ENCODE measurements at places on chromosomes 2 and 18.

- no peak for DNase-seq
Measured at GRCh38 chr2:71291398-71291797, 40.2 kb upstream of the ZNF638 start.

DNA sequence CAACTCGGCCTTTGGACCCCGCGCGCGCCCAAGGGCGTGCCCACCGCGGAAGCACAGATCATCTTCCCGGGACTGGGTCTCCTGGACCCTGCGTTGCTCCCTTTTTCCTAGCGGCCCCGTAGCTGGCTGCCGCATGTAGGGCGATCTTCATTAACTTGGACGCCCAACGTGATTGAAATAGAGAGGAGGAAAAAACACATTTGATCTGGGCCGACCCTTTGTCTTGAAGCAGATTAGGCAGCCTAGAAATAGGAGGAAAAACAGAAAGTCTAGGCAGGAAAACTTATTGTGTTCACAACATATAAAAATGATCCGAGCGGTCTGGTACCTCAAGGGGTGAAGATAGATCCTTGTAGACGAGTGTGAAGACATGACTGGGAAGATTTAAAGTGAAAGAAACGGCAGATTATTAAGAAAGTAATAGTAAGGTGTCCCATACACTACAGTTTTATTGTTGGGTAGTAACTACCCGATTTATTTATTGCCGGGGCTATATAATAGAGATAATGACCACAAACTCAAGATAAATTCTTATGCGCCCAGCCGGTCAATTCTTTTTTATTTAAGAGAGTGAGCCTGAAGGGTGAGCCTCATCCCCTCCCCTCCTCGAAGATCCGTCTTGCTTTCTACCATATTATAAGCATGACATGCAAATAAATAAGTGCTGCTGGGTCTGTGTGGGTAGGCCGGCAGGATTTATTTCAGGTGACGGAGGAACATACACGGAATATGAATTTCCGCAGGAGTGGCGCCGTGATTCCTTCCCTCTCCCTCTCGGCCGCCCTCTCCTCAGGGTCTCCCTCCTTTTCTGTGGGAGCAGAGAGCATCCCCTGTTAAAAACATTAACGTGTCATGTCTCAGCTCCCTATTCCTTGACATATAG is 147.4 kb downstream of the MEIS1 start:
- DNase-seq: no peak

- no peak for DNase-seq
Measured at GRCh38 chr2:229486673-229487072, 215.6 kb upstream of the PID1 start.

- DNase-seq: no peak
Measured at GRCh38 chr2:28578774-28579173, 82.9 kb downstream of the PLB1 start.

DNA sequence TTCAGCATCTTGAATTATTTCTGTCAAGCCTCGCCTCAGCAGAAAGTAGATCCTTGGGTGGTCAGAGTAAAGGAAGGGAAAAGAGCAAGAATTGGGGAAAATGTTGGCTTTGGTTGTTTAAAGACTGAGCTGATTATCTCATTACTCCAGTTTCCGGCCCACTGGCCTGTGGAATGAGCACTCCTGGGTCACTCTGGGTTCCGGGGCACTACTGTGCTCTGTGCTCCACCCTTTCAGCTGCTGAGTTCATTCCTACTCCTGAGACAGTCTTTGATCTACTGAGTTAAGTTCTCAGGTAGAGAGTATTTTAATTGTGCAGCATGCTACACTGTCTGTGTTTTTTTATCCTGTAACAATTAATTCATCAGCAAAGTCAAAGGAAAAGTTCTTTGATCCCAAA is 427.7 kb downstream of the CDH2 start:
- no peak for DNase-seq

- DNase-seq: no peak
Measured at GRCh38 chr2:239391286-239392071, 9.3 kb downstream of the HDAC4 start.

DNA sequence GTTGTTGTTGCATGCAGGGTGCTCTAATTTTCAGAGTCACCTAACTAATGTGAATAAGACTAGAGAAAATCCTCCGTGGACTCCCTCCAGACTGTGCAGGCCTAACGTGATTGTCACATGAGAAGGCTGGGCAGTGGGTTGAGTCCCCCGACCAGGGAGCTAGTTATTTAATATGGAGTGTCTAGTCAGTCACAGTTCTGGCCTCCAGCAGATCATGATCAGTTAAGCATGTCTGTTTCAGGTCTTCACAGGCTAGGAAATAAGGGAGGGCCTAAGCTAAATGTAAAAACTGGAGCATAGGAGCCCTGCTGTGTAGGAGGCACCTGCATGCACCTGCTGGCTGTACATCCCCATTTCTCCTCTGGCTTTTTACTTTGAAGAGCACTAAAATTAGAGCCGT is 86.8 kb downstream of the PRPF40A start:
- DNase-seq: no peak

DNA sequence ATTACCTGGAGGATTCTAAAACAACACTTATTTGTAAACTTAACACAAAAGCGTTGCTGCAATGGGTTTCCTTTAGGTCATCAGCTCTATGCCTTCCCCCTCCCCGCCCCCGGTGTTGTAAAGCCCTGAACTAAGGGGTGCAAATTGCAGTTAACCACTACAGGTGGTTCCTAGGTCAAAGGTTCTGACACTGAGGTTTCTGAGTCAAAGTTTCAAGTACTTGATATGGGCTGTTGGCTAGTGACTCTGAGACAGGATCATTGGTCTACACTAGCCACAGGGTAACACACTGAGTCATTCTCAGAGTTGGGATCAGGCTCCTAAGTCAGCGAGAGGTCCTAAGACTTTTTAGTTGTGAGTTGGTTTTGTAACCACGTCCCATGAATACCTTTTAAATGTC is 15.4 kb downstream of the IL1B start:
- DNase-seq: no peak

DNA sequence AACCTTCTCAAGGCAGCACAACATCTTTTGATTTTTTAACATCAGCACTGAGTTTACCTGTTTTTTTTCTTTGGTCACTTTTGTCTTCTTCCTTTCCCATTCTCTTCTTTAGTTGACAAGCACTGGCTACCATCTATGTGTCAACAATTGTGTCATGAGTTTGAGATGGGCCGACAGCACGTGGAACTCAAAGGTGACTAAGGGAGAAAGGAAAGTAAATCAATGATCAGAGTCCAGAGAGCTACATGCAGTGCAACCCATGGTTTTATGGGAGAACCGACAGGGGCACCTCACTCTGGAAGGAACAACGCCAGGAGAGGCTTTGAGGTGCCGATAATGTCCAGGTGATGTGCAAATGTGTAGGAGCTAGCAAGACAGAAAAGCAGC is 755.5 kb downstream of the RNF144A start:
- no peak for DNase-seq

- DNase-seq: peak; percentile 64
Measured at GRCh38 chr2:189222468-189223105, 43.0 kb upstream of the COL5A2 start.

- peak; percentile 96 for DNase-seq
Measured at GRCh38 chr2:96251721-96252292, 14.0 kb downstream of the TMEM127 start.

DNA sequence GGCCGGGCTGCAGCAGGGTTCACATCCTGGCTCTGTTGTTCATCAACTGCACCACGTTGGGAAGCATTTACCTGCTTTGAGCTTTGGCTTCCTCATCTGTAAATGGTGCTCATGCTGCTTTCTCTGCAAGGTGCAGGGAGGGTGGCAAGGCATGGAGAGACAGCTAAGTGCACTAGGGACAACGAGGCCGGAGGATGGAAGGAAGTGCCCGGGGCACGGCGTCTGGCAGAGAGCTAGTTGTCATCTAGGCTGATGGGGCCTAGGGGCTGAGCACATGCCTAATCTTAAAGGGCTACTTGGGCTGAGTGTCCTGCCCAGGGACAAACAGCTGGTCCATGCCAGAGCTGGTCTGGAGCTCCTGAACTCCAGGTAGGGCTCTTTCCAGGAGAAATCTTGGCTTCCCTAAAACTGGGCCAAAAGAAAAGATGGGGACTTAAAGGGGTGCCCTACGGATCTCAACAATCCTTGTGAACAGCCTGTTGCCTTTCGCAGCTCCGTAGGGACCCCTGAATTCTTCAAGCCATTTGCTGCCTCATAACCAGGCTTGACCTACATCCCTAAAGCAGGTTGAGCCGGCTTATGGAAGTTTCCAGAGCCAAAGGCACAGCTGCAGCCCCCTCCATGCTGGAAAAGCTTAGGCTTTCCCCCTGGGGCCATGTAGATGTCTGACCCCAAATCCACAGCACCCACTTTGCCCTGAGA is 130.8 kb downstream of the SMAD7 start:
- DNase-seq: no peak

DNA sequence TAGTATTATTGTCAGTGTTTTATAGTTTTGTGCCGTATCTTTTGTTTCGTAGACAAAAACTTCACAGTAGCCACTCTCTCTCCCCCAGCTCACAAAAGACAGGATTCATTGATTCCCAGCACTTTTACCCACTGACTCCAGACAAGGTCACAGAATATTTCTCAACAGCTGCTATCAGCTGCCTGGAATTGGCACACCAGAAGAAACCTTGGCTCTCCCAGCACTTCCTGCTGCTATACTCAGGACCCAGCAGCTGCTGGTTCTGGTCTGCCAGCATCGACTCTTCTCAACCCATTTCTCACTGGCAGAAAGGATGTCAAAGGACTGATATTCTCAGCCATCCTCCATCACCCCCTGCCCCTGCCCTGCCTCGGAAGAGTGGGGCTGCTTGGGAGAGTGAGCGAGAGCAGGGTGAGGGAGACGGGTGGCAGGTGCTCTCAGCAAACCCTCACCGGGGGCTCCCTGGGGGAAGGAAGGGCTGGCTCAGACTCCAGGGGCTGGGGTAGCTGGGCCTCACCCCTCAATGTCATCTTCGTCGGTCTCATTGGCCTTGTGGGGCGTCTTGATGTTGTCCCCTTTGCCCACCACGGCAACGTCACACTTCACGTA is 6.1 kb upstream of the OTOF start:
- no peak for DNase-seq

- no peak for DNase-seq
Measured at GRCh38 chr2:215884451-215885087, 128.8 kb downstream of the MREG start.

- peak; percentile 6 for DNase-seq
Measured at GRCh38 chr18:27411911-27412310, 226.8 kb upstream of the CHST9 start.

DNA sequence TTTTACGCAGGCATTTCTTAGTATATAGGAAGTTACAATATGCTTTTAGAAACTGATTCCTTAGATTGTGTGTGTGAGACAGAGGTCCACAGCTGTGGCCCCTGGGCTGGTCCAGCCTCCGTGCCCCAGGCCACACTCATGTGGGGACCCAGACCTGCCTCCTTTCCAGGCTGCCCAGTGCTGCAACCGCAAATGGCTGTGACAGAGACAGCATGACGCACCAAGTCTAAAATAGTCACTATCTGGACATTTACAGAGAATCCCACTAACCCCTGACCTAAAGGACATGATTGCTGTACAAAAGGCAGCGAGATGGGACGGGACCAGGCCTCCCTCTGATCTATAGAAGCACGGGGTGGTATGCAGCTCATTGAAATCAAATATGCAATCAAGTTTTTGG is 152.2 kb downstream of the TMEM18 start:
- DNase-seq: no peak

GRCh38 chr2:218962859-218963492 is 3.5 kb downstream of the CDK5R2 start:
- peak; percentile 42 for DNase-seq

GRCh38 chr2:147342329-147342728 is 502.5 kb upstream of the ACVR2A start:
- DNase-seq: no peak

- peak; percentile 87 for DNase-seq
Measured at GRCh38 chr2:128309280-128310093, 9.2 kb downstream of the HS6ST1 start.

DNA sequence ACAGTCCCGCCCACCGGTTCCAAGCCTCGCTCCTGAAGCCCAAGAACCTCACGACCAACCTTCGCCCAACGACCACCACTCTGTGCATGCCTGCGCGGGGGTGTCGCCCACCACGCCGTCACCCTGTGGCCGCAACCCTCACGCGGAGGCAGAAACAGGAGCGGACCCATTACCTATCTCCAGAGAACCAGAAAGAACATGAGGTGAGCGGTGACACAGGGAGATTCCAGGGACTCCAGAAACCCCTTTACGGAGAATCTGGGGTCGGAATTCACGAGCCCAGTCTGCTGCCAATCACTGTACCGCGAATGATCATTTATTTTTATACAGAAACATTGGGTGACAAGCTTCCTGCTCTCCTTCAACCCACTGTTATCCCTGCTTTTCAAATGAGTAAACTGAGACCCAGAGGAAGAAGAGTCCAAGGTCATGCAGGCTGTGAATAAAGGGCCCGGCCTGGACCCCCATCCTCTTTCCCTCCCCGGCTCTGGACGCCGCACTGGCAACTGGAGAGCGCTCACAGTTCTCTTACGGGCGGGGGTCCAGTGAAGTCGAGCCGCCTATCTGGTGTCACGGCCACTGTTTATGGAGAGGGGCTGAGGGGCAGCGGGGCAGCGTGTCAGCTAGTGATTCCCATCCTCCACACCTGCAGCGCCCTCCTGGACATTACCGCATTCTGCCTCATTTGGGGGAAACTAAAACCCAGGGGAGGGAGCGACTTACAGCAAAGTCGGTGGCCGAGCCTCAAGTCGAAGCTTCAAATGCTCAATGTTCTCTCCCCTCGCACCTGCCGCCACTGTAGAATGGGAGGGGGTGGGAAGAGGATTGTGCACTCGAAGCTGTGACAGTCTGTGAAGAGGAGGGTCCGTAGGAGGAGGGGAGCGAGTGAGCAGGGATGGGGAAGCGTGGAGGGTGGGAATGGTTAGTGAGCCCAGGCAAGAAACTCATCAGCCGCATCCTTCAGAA is 723 bp upstream of the SLC30A3 start:
- DNase-seq: no peak

GRCh38 chr2:202149155-202149762 is 76.2 kb downstream of the KIAA2012 start:
- DNase-seq: no peak

DNA sequence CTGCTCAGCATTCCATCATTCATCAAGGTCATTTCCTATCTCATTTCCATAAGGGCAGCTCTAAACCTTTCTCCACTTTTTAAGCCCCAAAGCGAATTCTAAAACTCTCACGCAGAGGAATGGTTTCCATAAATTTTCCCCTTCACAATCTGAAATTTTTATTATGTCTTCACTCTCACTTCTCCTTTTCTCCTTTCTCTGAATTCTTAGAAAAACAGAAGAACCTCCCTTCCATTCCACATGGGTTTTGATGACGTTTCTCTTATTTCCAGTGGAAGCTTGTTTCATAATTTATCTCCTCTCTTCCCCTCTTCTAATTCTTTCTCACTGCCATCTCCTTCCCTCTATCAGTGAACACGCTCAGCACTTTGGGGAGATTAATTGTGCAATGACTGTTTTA is 97.3 kb downstream of the SPATS2L start:
- no peak for DNase-seq

GRCh38 chr18:5729983-5730699 is 165.2 kb downstream of the TMEM200C start:
- no peak for DNase-seq
